Coronary artery (tissue), 2 donors: ENCODE measurements at places on chromosomes 5 and 9.

DNA sequence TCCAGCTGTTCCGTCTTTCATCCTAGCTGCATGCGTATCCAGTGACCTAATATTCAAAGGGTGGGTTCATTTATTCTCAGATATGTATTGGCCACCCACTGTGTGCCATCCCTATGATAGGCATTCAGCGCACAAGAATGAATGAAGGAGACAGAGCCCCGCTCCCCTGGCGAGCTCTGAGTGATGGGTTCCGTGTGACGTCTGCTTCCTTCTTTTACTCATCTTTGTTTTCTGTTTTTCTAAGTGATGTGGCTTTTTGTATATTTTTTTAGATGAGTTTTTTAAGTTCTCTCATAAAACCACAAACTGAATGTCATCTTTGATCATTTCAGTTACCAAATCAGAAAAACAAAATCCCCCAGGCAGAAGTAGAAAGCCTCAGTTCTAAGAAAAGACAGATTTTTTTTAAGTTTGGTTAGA, 168.3 kb upstream of the OTULINL start:
- no peak for DNase-seq

DNA sequence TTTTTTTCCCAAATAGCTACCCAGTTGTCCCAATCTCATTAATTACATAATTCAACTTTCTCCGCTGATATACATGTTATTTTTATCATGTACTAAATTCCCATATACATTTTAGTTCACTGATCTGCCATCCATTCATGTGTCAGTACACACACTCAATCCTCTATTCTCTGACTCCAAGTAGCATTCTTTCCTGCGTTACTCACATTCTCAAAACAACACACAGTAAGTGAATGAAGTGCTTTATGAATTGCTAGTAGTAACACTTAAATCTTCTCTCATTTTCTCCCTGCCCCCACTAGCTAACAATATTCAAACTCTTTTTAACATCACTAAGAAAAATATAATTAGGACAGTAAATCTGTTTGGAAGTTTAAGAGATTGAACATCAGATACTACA, 8.9 kb downstream of the ZNF366 start:
- DNase-seq = no peak

- DNase-seq = no peak
Measured at GRCh38 chr9:89278997-89279739, 31.8 kb upstream of the CKS2 start.

DNA sequence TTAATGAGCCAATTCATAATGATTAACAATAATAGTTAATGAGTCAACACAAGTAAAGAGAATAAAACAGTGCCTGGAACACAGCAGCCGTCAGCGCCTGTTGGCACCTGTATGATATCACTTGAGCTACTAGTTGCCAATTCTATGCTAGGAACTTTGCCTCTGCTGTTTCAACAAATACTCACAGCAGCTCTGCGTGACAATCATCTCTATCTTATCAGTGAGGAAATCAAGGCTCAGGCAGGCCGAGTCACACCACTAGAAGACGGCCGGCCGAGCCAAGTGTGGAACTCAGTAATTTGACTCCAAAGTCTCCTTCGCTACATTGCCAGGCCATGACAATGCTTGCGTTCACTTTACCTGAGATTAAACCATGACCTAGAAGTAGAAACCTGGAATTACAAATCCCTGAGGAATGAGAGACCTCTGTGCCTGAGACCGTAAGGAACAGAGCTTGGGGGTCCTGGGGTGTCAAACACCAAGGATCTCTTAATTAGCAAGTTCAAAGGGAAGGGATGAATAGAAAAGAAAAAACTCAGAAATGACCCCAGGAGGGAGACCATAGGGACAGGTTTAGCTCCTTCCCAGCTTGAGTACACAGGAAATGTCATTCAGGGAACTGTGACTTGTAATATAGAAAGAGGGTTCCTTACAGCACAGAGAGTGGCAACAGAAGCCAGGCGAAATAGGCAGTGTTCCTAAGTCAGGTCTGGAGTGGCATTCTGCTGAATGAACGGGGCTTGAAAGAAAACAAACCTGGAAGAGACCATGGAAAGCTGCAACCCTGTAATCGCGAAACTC, 109.1 kb downstream of the SUSD1 start:
- no peak for DNase-seq

- no peak for DNase-seq
Measured at GRCh38 chr5:140273401-140273877, 29.5 kb downstream of the PFDN1 start.

- no peak for DNase-seq
Measured at GRCh38 chr5:95739857-95740256, 8.7 kb downstream of the RHOBTB3 start.

DNA sequence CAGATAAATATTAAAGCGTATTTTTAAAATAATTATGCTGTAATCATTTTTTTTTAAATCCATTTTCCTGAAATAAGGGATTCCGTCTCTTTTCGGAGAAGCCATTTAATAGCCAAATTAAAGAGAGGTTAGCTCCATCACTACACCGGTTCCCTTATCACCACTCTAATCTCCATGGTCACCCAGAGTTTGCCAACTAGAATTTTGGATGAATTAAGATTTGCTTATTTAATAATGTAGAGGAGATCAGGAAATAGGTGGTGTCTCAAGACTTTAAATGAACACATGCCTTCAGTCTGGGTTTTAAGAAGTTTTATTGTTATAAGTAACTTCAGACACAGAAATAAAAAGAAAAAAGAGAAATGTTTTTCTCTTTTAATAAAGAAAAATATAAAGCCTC, 151.7 kb downstream of the TTC39B start:
- DNase-seq = no peak

DNA sequence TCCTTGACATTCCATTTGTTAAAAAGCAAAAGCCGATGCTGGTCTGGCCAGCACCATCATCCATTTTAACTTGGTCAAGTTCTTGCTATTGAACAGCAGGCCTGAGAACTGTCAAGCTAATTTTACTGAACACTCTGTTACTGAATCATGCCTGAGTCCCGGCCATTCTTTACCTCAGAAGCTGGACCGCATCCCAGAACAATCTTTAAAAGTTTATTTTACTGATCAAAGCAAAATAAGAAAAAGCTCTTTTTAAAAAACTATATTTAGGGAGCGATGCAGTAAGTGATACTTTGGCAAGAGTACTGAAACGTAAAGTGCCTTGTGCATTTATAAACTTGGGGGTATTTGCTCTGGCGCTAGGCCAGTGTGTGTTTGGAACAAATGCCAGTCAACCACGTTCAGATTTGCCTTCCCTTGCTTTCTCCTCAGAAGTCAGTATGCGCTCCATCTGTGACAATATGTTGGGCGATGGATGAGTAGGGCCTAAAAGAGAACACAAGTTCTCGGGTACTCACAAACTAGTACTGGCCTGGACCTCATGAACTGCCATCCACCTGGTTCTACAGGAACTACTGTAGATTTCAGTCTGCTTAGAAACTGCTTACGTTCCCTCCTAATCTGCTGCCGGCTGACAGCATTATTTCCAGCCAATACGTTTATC, 161.9 kb downstream of the MAPKAP1 start:
- peak; percentile 79 for DNase-seq

- DNase-seq = no peak
Measured at GRCh38 chr5:91423871-91424270, 40.8 kb upstream of the ARRDC3 start.

- no peak for DNase-seq
Measured at GRCh38 chr5:8521991-8522390, 653.0 kb downstream of the MTRR start.

- no peak for DNase-seq
Measured at GRCh38 chr5:110735556-110735955, 3.3 kb upstream of the SLC25A46 start.

DNA sequence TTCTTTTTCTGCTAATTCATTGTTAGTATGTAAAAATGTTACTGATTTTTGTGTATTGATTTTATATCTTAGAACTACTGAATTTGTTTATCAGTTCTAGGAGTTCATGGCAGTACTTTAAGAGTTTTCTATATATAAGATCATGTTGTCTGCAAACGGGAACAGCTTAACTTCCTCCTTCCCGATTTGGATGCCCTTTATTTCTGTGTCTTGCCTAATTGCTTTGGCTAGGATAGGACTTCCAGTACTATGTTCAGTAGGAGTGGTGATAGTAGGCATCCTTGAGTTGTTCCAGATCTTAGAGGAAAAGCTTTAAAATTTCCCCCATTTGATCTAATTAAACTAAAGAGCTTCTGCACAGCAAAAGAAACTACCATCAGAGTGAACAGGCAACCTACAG, 20.1 kb downstream of the RCL1 start:
- no peak for DNase-seq

GRCh38 chr5:164504141-164504772, 998.8 kb downstream of the MAT2B start:
- no peak for DNase-seq

GRCh38 chr5:143505934-143506333, 102.4 kb upstream of the NR3C1 start:
- no peak for DNase-seq

DNA sequence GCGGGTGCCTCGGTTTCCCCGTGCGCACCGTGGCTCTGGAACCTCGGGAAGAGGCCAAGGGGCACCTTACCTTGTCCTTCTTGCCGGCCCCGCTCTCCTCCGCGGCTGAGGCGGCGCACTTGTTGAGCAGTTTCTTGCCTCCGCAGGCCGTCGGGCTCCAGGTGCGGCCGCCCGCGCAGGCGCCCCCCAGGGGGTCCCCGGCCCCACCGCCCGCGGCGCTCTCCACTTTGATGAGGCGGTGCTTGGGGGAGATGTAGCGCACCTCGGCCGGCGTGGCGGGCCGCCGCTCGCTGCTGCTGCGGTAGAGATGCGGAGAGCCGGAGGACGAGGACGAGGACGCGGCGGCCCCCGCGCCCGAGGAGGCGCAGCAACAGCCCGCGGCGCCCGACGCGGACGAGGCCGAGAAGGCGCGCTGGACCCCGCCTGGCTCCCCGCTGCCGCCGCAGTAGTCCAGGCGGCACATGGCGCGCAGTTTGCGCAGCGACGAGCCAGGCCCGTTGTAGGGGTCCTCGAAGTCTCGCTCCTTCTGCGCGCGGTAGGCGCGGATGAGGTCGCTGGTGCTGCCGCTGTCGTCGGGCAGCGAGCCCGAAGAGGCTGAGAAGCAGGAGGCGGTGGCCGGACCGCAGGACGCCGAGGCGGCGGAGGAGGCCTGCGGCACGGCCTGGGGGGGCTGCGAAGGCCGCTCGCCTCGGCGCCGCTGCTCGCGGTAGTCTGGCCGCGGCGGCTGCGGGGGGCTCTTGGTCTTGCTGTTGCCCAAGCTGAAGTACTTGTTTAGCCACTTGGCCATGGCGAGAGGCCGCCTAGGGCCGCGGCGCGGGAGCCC, 957 bp downstream of the SHB start:
- DNase-seq = no peak

DNA sequence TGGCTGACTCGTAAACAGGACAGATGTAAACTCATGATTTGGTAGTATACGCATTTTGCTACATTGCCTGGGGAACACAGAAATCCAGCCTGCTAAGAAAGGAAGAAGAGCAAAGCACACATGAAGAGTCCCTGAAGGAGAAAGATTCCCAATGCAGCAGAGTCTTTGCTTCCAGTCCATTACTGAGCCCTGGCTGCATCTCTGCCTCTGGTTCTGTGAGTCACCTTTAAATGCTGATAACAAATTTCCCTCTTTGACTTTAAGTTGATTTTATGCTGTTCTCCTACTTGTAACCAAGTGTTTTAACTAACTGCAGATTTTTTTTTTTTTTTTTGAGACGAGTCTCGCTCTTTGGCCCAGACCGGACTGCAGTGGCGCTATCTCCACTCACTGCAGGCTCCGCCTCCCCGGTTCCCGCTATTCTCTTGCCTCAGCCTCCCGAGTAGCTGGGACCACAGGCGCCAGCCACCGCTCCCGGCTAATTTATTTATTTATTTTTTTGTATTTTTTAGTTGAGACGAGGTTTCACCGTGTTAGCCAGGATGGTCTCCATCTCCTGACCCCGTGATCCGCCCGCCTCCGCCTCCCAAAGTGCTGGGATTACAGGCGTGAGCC, 8.5 kb upstream of the PRXL2C start:
- no peak for DNase-seq

GRCh38 chr5:133460172-133460758, 152.1 kb downstream of the FSTL4 start:
- DNase-seq = no peak

DNA sequence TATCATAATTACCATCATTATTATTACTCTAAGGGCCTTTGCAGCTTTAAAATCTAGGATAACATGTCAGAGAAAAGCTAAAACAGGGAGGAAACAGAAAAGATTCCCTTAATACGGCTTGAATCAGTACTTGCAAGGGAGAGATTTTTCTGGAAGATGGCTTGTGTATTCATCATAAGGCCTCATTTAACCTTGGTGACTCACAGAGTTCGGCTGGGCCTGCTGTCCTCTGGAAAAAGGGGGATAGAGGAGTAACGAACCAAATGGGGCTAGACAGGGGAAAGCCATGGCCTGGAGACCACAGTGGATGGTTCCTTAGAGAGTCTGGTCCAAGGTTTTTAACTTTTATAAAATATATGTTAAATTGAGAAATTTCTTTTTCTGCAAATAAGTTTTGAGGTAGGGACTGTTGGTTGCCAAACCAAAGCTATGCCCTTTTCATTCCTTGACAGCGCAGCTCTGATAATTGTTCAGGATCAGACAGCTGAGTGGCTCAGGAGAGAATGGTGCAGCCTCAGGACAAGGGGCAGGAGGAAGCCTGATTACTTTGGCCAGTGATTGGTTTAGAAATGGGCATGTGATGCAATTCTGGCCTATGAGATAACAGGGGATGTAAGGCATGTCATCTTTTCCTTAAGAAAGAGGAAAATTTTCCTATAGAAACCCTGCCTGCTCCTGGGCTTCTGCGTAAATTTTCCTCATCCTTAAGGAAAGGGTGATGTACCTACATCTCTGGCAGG, 25.6 kb upstream of the GSN start:
- DNase-seq = no peak

DNA sequence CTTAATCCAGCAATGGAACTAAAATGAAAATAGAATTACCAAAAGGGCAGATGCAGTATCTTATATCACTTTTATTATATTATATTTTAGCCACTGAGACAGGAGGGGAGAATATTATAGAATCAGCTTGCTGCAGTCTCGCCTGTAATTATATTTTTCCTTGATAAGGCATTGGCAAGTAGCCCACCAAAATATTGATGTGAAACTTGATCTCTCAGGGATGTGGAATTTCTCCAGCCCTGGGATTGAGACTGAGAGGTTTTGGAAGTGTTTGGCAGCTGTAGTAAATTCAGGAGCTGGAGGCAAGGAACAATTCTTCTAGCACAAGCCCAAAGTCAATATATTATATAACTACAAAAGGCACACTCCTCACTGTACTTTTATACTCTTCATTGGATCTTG, 142.1 kb upstream of the ADAMTSL1 start:
- no peak for DNase-seq

GRCh38 chr5:143642791-143643190, 169.2 kb upstream of the HMHB1 start:
- DNase-seq = no peak

DNA sequence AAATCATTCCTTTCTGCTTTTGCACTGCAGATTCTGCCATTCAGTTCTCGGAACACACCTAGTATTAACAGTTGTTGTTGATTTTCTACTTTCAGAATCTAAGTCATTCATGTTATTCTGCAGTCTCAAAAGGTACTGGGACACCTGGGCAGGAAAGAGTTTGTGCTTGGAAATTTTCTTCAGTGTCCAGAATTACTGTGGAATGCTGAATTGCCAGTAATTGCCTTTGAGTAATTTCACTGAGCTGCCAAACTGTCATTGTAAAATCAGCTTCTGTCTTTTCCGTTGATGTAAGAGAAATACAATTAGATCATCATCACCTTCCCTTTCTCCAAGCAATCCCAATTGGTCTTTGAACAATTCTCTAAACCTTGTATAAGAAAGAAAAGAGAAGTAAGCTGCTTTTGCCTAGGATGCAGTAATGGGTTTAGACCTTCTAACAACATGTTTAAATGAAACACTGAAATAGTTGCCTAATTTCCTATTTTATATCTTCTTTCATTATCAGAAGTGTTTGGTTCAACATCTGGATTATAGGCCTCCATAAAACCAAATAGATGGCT, 75.7 kb upstream of the TGFBR1 start:
- no peak for DNase-seq
